ENCODE measurements at places on chromosomes 16 and 17.

DNA sequence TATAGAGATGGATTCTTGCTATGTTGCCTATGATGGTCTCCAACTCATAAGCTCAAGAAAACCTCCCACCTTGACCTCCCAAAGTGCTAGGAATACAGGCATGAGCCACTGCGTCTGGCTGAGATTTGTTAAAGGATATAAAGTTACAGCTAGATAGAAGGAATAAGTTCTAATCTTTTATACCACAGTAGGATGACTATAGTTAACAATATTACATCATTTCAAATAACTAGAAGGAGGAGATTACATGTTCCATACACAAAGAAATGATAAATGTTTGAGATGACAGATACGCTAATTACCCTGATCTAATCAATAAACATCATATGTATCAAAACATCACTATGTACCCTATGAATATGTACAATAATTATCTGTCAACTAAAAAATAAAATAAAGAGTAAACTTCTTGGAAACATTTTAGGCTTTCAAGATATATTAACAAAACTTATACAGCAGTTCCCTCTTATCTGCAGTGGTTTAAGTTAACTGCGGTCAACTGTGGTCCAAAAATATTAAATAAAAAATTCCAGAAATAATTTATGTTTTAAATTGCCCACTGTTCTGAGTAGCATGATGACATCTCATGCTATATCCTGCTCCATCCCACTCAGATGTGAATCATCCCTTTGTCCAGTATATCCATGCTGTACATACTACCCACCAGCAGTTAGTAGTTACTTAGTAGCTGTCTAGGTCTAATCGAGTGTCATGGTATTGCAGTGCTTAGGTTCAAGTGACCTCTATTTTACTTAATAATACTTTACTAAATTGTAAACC lies 129.2 kb upstream of the NACA2 start:
- DNase-seq: no peak

- peak; percentile 21 for DNase-seq
These were observed 1425.1 kb upstream of the CDH8 start for GRCh38 chr16:63461248-63461841.

DNA sequence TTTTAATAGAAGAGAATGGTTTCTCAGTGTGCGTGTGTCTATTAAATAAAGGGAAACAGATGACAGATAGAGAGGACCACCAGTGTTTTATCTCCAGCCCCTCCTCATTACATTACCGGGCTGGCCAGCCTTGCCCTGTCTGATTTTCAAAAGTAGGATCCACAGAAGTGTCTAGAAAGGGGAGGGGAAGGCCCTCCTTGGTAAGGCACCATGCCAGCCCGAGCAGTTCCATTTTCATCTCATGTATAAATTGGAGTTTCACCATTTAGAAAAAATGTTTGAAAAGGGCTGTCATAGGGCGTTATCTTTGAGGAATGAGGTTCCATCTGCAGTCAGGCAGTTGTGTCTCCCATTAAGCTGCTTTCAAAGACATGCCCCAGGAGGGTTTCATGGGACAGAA lies 96.7 kb downstream of the SOCS1 start:
- DNase-seq: no peak

- DNase-seq: no peak
These were observed 181.1 kb downstream of the C16orf78 start for GRCh38 chr16:49554681-49555080.

GRCh38 chr17:76934561-76935320 lies 66.5 kb downstream of the MGAT5B start:
- DNase-seq: no peak
